ENCODE measurements at places on chromosomes 5 and 9.

DNA sequence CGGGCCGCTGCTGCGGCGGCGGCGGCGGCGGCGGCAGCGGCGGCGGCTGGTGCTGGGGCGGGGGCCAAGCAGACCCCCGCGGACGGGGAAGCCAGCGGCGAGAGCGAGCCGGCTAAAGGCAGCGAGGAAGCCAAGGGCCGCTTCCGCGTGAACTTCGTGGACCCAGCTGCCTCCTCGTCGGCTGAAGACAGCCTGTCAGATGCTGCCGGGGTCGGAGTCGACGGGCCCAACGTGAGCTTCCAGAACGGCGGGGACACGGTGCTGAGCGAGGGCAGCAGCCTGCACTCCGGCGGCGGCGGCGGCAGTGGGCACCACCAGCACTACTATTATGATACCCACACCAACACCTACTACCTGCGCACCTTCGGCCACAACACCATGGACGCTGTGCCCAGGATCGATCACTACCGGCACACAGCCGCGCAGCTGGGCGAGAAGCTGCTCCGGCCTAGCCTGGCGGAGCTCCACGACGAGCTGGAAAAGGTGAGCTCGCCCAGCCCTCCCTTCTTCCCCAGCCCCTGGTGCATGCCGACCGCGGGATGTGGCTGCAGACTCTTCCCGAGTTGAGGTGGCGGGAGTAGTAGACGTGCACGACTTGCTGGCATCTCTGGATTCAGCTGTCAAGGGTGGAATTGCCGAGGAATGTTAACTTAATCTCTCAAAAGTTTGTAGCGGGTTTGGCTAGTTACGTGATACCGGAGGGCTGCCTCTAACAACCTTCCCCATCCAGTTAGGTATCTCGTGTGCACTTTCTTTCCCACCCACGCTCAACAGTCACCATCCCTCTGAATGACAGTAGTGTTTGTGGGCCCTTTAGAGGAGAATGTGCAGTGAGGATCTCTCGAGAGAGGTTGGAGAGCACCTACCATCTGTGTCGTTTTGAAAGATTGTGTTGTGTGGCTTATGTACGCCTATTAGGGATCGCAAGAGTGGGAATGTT lies 932 bp downstream of the SLC12A2 start:
- DNase-seq, result peak; percentile 28

- no peak for DNase-seq
These were observed 60.8 kb downstream of the PDE4D start for GRCh38 chr5:59832577-59833301.

DNA sequence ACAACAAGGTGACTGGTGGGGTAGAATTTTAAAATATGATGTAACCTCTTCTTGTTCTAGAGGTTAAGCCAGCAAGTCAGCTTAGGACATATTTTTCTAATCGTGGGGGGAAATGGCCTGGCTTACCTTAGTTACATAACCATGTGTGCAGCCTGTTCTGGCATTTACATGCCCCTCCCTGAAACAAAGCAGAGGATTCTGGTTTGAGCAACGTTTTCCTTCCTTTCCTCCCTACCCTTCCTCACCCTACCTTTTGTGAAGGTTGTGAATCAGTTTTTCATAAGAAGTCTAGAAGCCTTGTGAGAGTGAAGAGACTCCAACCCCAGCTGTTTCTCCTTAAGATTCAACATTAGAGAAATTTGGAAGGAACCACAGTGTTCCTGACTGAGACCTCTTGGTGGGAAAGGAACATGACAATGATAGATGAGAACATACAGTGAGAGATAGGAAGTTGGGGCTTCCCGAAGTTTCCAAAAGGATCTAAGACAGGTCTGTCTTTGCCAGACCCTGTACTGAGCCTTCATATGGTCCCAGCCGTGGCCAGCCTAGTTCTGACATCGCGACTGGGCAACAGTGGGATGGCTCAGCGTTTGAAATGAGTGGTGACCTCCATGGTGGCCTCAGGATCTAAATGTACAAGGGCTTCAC lies 365.2 kb downstream of the SPATA31D1 start:
- DNase-seq, result no peak

- DNase-seq, result no peak
These were observed 77.3 kb downstream of the SLC1A1 start for GRCh38 chr9:4567601-4568000.

GRCh38 chr5:134784241-134784920 lies 25.8 kb downstream of the DDX46 start:
- no peak for DNase-seq

DNA sequence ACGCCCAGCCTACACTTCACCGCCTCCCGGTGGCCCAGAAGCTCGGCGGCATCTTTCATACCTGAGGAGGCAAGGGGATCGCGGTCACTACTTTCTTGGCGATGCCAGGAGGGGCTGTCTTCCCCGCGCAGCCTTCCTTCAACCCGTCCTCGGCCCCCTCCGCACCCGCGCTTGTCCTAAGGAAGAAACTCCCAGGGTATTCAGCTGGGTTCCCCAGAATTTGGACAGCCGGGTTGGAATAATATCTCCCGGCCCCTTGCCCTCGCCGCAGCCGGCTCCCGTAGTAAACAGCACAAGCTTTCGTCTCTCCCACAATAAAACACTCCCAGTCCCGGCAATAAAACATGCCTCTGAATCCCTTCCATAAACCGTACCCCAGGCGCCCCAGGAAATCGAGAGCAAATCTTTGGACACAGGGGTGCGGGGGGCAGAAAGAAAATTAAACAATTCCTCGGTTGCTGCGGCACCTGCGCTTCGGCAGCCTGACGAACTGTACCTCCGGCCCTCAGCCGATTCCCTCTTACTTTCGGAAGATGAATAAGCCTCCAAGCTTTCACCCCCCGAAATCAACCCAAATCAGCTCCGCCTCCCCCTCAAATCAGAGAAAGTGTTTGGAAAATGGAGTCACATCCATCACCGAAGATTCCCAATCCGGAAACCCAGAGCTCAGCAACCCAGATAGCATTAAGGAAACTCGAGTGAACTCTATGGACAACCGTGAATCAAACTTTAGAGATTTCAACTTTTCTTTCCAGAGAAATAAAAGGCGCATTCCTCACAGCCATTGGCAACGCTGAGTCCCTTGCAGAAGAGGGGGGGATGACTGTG lies 1.1 kb downstream of the OTP start:
- no peak for DNase-seq

- no peak for DNase-seq
These were observed 20.8 kb downstream of the PLGRKT start for GRCh38 chr9:5416953-5417352.

DNA sequence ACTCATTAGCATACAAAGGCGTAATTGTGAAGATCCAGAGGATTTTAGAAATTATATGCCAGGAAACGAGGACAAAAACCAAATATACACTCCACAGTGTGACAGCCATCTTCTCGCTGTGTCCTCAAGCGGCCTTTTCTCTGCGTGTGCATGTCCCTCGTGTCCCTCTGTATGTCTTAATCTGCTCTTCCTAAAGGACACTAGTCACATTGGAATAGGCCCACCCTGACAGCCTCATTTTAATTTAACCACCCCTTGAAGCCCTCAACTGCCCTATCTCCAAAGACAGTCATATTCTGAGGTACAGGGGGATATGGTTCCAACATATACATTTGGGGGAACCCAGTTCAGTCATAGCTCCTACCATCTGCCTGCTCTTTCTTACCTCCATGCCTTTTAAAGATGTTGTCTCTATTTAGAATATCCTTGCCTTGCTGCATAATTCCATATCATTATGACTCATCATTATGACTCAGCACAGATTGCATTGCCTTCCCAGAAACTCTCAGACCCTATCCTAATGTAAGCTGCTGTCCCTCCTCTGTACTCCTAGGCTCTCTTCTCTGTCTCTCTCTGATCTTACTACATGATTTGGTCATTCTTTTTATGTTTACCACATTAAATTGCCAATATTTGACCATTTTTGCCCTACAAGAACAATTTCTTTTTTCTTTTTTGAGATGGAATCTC lies 210.9 kb downstream of the AOPEP start:
- no peak for DNase-seq

GRCh38 chr5:54186912-54187445 lies 123.4 kb downstream of the ARL15 start:
- no peak for DNase-seq

DNA sequence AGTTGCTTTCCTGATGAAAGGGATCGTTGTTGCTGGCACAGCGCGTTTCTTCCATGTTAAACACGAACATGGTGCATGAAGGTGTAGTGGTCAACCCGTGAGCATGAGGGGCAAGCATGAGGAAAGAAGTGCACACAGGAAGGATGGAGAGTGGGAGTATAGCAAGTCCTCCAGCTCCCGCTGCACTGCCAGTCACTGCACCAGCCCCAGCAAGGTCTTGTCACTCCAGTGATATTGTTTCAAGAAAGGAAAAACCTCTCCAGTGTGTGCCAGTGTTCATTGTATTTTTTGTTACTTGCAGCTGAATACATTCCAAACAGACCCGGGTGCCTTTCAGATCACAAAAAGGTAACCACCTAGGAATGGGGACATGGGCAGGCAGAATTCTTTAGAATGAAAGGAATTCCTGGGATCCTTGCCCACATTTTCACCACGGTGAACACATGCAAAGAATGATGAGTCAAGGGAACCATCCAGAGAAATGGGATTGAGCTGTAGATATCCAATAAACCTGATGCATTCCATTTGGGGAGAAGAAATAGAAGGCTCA lies 186.3 kb downstream of the AOPEP start:
- no peak for DNase-seq

DNA sequence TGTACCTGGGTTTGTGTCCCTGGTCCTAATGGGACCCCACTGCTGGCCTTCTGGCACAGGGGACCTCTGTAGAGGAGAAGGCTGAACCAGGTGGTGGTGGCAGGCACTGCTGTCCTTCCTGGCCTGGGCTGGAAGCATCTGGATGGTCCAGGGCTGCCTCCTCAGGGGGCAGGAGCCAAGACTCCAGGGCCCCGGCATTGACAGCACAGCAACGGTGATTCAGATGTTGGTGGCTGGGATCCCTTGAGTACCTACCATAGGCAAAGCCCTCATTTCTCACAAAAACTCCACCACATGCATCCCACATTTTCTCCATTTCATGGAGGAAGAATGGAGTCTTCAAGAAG lies 15.0 kb downstream of the FGD3 start:
- no peak for DNase-seq

DNA sequence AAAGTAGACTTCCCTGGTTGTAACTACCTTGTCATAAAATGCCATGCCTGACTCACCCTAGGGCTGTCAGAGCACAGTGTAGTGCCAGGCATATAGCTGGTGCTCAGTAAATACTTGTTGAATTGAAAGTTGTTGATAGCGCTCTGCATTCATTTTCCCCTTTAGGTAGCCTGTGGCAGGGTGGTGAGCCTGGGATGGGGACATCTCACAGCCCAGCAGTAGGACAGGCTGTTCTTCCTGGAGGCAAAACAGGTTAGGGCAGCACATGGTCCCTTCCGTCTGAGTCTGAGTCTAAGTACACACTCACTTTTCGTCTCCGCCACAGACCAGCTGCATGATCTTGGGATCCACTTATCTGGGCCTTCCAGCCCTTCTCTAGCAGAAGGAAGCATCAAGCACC lies 401.9 kb downstream of the ZSWIM6 start:
- no peak for DNase-seq

- no peak for DNase-seq
These were observed 6.9 kb upstream of the AJM1 start for GRCh38 chr9:136835162-136835931.

GRCh38 chr5:54718656-54719055 lies 201.1 kb downstream of the SNX18 start:
- no peak for DNase-seq

- no peak for DNase-seq
These were observed 6.5 kb downstream of the IRX1 start for GRCh38 chr5:3601911-3602782.

DNA sequence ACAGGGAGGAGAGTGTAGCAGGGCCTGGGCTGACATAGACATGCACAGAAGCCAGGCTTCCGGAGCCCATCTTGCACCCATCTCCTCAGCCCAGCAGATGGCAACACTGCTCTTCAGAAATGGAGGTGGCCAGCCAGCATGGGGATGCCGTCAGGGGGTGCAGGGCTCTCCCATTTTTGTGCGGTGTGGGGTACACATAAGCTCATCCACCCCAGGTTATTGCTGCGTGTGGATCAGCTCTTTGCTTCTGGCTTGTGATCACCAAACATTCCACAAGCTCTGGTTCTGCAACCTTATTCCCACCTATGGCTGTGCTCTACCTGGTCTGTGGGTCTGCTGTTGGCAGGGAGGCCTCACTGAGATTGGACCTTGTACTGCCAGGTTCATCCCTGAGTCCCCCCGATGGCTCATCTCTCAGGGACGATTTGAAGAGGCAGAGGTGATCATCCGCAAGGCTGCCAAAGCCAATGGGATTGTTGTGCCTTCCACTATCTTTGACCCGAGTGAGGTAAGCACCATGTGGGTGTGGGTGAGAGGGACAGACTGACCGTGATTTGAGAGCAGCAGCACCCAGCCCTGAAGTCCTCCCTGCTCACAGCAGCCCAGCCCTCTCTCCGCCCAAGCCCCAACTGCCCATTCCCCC lies 17.3 kb downstream of the SLC22A5 start:
- peak; percentile 66 for DNase-seq
